ENCODE measurements at places on chromosomes 3 and 15.

GRCh38 chr3:14156201-14156600 is 22.2 kb downstream of the XPC start:
- DNase-seq, result no peak

- no peak for DNase-seq
Observed at GRCh38 chr3:136949708-136950107, 8.1 kb upstream of the IL20RB start.

DNA sequence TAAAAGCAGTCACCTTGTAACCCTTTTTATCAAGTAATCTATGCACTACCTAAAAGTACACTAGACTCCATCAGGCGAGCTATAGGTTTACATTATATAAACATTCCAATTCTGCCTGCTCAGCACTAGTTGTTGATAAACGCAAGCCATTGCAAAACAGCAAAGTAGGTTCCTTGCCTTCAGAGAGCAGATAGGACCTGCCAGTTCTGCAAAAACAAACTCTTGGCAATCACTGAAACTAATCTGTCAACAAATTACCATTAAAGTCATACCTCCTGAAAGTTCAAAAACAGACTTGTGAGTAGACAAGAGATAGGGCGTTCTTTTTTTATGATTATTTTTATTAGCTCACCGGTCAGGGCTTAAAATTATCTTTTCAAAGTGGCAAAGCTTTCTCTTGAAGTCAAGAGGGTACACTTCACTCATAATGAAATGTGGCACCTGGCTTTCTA is 392.5 kb downstream of the FOXP1 start:
- DNase-seq, result no peak

DNA sequence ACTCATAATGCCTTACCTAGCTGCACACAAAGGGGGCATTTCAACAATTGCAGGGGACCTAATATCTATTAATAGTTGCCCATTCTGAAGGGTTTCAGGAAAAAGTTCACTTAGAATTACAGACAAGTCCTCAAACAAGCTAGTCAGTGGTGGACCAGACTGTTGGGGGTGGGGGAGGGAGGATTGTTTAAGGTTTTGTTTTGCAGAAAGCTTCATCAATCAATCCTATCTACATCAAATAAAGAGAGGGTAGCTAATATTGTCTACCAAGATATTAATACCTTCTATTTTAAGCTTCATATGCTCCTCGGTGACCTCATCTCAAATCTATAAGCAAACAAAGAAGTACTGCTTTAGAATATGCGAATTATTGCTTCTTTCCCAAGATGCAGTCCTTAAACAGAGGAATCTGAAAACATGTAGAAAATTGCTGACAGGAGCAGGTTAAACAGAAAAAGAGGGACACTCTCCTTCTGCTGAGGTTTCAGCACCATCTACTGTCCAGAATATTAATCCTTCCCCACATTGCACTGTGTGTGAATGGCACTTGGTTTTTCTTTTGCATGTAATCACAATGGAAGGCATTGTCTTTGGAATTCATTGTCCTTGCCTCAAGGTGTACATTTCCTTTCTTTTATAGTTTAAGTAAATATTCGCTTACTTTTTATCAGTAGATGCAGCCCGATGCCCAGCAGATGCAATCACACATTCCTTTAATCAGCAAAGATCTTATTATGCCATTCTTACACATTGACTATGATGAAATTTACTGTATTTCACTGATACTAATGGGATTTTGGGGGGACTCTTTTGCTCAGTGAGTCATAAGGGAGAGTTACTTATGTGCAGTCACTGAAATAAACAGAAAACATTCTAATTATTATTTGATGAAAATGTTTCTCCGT is 94.7 kb downstream of the IL5RA start:
- DNase-seq, result no peak

DNA sequence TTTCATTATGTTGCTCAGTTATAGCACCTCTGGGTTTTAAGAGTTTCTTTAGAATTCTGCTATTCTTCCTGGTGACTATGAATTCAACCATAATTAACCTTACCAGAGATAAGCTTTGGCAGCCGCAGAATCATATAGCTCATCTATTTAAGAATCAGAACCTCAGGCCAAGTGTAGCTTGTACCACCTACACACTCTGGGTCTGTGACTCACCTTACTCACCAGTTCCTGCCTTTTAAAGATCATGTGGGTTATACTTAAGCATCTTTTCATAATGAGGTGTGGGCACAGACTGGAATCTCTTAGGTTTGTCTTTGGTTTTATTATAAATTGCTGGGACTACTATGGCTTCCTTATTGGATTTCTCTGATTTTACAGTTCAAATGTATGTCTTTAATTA is 21.9 kb downstream of the CDV3 start:
- DNase-seq, result no peak

DNA sequence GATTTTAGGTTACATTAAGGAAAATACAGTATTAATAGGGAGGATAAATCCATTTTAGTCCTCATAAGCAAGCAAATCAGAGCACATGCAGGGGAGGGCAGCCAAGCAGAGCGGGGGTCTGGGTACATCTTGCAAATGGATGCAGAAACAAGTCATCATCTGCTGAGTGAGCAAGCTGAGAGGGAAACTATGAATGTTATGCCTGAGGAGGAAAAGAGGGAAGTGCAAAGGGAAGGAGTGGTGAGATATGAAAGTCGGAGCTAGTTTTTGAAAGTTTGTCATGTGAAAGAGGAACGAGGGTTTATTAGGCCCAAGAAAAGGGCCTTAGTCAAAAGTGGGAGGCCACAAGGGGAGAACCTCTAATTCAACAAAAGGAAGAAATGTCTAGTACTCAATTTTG is 15.4 kb downstream of the PTX3 start:
- DNase-seq, result no peak

- DNase-seq, result no peak
Observed at GRCh38 chr3:138079901-138080300, 35.5 kb downstream of the DZIP1L start.

GRCh38 chr3:9780910-9781309 is 11.2 kb upstream of the CAMK1 start:
- no peak for DNase-seq

- no peak for DNase-seq
Observed at GRCh38 chr3:25820366-25820765, 30.5 kb downstream of the OXSM start.

- peak; percentile 23 for DNase-seq
Observed at GRCh38 chr15:74613953-74614743, 1.5 kb upstream of the CLK3 start.

DNA sequence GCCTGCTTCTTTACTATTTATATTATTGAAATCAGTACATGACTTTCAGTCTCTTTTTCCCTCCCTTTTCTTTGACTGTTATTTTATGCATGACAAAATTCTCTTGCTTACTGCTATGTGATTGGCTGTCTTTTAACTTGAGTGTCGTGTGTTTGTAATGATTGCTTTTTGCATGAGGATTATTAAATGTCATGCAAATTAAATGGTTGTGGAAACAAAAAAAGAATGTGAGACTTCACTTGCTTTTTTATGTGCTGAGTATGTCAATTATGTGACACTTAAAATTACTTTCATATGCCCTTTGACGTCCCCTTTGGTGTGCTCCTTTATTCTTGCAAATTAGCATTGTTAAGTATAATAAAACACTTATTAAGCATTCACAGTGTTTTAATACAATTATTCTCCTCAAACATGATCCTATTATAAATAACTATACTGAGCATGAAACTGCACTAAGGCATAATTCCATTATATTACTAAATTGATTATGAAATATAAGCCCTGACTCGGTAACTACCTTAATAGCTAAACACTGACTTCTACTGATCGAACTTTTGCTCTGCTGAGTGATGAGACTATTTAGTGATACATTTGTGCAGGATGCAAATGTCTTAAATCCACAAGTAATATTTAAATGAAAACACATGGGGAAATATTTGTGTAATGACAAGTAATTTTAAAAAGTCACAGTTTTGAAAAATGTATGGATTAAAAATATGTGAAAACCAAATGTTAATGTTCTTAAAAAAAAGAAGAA is 401.7 kb downstream of the NLGN1 start:
- DNase-seq, result no peak

- no peak for DNase-seq
Observed at GRCh38 chr15:83112233-83112955, 4.9 kb downstream of the TM6SF1 start.

DNA sequence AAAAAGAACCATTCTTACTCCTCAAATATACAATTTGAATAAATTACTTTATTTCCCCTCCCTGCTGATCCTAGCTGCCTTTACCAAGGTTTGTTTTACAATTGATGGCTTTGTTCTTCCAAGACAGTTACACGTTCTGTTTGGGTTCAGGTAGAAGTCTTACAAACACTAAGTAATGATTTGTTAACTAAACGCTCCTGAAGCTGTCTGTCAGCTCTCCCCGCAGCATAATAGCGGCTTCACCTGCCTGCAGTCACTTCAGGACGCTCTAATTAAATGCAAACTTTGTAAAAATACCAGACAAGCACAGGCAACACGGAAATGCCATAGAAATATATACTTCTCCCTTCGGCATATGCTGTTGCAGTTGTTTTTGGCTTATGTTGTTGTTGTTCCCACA is 176.4 kb upstream of the MDFIC2 start:
- no peak for DNase-seq

- no peak for DNase-seq
Observed at GRCh38 chr15:66275352-66275751, 18.0 kb upstream of the DIS3L start.

- DNase-seq, result no peak
Observed at GRCh38 chr3:24202071-24202470, 257.0 kb downstream of the NR1D2 start.

DNA sequence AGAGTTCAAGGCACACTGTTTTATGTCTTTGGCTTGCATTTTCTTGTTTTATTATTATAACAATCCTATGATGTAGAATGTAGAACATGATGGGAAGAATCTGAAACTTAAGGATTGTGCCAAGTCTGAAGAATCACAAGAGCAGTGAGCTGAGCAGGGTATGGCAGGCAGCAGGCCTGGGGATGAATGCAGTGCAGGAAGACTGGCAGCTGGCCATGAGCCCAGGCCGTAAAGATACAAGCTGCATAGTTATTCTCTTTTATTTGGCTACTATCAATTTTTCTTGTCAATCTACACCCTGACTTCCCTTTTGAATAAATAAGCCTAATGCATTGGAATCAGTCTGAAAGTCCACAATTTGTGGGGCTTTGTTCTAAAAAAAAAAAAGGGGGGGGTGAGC is 89.6 kb upstream of the ARPP21 start:
- DNase-seq, result no peak

- no peak for DNase-seq
Observed at GRCh38 chr3:195896361-195897080, 11.8 kb downstream of the TNK2 start.

- no peak for DNase-seq
Observed at GRCh38 chr3:132381348-132381944, 35.9 kb upstream of the DNAJC13 start.

DNA sequence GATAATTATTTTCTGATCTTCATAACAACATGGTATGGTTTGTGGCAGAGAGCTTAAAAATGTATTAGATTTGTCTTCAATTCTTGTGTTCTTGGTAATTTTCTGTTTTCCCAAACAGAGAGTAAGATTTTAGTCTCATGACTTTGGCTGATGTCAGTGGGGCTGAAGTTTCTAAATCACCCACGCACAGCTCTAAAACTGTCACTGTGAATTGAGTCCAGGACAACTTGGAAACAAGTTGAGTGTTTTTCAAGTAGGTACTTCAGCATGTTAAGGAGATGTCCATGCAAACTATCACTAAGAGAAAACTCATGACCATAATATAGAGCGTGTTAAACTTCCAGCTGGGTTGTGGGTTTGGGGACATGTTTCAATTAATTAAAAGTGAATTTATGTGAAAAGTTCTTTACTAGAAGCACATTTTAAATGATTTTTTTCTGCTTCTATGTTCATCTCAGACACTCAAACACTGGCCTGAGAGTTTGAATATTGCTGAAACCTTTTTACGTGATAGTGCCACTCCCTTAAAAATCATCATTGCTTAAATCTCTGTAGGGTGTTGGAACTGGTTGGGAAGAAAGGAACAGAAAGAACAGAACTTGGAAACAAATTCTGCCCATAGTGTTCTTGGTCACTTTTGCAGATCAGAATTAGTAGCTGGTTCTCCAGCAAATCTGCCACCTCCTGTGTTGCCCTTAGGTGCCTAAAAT is 89.8 kb downstream of the KLHL25 start:
- no peak for DNase-seq

GRCh38 chr3:55935241-55935640 is 448.1 kb upstream of the WNT5A start:
- DNase-seq, result no peak

DNA sequence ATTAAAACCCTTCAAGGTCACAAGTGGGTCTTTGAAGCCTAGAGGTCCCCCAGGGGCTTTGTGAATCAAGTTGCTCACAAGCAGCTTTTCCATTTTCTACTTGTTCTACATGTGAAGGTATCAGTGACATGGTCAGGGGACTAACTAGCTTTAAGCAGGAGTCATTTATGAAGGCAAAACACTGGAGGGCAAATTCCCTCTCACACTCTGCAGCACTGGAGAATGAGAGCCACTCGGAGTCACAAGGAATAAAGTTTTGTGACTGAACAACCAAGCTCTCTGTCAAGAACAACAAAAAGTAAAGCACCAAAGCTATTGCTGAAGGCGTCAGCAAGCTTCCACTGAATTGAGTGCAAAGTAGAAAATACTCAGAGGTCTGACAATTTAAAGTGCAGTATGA is 609.0 kb downstream of the EDEM1 start:
- no peak for DNase-seq

- DNase-seq, result no peak
Observed at GRCh38 chr3:123064914-123065313, 1.9 kb upstream of the PDIA5 start.

DNA sequence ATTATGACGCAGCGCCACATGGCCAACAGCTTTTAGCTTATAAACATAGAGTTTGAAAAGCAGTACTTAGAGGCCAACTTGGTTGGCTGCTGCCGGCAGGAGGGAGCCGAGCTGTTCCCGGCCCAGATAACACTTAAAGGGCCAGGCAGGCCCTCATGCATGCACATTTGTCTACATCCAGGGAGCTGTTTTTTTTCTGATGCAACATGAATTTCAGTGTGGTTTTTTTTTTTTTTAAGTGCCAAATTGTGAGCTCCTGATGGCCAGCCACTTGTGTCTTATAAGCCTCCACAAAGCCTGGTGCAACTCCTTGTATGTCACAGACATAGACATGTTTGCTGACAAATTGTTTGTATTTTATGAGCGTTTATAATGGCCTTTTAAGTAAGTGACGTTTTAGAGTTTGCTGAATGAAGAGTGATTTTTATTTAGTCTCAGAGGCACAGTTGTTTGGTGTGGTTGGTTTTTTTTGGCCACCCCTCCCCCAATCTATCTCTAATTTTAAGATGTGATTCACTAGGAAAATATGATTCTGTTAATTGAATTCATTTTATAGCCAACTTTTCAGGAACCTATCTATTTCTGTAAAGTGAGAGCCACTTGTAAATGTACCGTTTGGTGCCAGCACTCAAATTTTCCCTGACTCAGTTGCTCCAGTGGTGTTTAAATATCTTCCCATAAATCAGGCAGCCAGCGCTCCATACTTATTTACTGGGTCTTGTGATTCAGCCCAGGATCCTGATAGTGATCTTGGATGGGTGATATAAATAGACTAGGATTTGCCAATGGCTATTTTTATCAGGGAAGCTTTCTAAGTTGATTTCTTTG is 134.3 kb downstream of the VGLL4 start:
- DNase-seq, result no peak

GRCh38 chr3:126107957-126108675 is 24.2 kb upstream of the SLC41A3 start:
- DNase-seq, result no peak

GRCh38 chr15:52171807-52172206 is 19.4 kb downstream of the GNB5 start:
- DNase-seq, result peak; percentile 11
